ENCODE measurements at places on chromosomes 5 and 9.

GRCh38 chr5:16578474-16578883 is 38.3 kb downstream of the RETREG1 start:
- peak; percentile 81 for DNase-seq

- DNase-seq, result no peak
These were observed 23.7 kb upstream of the CTNNAL1 start for GRCh38 chr9:109036744-109037680.

GRCh38 chr9:77533671-77534070 is 114.5 kb downstream of the GNA14 start:
- no peak for DNase-seq

GRCh38 chr9:128242828-128243214 is 33.0 kb downstream of the GOLGA2 start:
- DNase-seq, result no peak

GRCh38 chr5:55900068-55900467 is 48.9 kb downstream of the IL31RA start:
- no peak for DNase-seq

- no peak for DNase-seq
These were observed 62.1 kb upstream of the SPDL1 start for GRCh38 chr5:169521366-169521983.

- no peak for DNase-seq
These were observed 578 bp upstream of the TNFAIP8 start for GRCh38 chr5:119355244-119355638.

- no peak for DNase-seq
These were observed 82.0 kb upstream of the TTC23L start for GRCh38 chr5:34756781-34757624.

- DNase-seq, result no peak
These were observed 828 bp downstream of the ZSWIM6 start for GRCh38 chr5:61332851-61333320.

DNA sequence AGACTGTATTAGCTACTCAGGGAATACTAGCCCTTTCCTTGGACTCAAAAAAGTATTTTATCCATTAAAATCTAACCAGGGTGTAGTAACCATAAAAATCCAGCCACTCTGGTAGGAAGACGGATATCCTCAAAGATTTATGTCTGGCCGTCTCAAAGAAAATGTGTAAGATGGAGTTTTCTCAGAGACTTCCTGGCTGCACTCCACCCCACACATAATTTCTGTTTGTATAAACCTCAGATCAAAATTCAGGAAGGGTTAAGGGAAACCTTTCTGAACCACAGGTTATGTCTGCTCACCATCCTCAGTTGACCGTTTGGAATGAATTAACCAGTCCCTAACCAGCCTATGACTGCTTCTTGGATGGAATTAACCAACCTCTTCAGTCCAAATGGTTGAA is 13.8 kb upstream of the SMIM23 start:
- no peak for DNase-seq

DNA sequence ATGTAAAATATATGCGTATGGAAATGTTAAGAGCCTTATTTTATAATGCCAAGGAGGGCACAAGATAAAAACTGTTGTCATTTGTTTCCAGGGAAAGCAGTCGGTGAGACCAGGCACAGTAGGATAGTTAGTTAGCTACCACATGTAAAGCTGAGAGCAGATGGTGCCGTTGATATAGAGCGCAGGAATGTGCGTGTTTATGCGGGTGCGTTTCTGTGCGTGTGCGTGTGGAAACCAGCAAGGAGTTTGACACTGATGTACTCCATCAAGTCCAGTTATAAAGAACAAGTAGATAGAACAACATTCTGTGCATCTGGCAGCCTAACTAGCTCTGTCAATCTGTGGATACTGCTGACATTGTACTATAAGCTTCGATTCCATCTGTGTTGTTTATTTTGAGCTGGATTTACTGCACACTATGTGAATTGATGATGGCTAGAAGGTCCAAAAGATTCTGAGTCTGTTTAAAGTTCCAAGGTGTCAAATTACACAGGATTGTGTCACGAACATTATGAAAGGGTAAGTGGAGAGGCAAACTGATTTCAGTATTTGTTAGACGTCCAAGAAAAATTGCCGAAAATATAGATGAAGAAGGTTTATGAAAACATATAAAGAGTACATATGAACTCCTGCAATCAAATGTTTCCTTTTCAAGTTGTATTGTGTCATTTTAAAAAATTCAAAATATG is 494.9 kb upstream of the MEF2C start:
- no peak for DNase-seq

DNA sequence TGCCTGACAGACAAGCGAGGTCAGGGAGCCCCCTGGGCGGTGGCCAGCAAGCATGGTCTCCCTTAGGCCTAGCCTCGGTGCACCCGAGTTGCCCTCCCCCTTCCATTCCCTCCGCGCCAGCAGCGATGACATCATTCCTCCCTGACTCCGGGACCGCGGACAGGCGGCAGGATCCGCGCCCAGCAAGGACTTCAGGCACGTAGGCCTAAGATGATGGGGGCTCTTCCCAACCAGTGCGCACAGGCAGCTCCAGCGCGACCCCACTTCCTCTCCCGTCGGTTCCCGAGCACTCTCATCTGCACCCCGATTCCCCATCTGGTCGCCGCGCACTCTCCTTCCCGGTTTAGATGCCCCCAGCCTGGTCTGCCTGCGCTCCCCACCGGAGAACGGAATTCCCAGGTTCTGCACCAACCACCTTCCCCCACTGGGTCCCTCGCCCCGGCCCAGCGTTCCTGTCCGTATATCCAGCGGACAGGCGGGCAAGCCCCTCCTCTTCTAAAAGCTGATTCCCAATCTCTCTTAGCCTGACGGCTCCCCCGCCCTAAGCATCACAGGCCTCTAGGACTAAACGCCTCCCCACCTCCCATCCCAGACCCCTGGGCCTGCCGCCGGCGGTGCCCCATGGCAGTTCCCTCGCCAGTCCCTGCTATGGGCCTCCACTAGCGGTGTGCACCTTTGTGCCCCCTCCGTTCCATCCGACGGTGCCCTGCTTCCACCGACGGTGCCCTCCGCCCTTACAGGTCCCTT is 931 bp downstream of the FAM219A start:
- DNase-seq, result no peak

DNA sequence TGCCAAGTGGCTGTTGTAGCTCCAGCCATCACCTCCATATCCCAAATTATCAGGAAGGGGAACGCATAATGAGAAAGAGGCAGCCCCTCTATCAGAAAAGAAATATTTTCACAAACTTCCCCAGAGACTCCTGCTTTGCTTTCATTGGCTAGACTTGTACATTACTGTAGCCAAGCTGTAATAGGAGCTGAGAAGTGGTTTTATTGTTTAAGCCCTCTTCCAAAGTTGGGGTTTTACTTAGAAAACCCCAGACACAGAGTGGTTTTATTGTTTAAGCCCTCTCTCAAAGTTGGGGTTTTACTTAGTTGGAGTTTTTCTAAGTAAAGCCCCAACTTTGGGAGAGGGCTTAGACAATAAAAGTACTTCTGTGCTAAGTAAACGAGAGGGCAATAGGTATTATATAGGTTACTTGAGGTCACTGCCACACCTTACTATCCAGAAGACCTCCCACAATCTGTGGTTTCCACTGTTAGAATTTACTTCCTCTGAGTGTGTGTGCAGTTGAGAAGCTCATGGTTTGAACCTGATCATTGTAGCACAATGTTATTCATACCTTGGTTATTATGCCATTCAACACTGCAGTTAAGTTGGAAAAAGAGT is 215.7 kb upstream of the OTULINL start:
- no peak for DNase-seq

GRCh38 chr9:98108531-98109031 is 10.4 kb downstream of the TRIM14 start:
- DNase-seq, result no peak

DNA sequence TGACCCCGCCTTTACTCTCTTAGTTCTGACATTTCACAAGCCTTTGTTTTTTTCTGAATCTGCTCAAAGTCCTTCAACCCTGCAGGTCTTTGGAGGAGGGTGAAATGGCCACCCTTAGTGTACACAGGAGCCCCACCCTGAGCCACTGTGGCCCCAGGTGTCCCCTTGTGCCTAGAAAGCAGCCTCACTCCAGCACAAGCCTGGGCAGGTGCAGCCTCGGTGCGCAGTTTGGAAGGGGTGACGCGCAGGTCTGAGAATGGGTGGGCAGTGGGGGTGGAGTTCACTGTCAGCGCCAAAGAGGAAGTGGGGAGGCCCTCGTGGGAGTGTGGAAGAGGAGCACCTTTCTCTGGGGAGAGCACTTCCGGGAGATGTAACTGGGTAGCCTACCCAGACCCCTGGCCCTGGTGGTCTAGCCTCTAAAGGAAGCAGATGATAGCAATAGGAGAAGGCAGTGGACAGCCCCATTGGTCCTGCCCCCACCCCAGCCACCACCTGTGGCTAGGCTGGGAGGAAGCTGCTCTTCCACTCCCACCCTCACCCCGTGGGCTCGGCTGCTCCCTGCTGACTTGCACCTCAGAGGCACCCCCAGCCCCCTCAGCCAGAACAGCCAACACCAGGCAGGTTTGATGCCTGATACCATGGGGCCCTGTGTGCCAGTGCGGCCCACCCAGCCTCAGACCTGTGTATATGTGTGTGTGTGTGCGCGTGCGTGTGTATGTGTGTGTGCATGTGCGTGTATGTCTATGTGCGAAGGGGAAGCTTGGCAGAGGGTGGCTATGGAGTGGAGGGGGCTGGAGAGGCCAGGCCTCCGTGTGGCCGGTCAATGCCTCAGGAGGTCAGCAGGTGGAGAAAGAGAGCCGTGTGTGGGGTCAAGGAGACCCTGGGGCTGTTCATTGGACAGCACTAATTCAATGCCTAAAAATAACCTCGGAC is 16.8 kb upstream of the DAB2IP start:
- DNase-seq, result peak; percentile 56

DNA sequence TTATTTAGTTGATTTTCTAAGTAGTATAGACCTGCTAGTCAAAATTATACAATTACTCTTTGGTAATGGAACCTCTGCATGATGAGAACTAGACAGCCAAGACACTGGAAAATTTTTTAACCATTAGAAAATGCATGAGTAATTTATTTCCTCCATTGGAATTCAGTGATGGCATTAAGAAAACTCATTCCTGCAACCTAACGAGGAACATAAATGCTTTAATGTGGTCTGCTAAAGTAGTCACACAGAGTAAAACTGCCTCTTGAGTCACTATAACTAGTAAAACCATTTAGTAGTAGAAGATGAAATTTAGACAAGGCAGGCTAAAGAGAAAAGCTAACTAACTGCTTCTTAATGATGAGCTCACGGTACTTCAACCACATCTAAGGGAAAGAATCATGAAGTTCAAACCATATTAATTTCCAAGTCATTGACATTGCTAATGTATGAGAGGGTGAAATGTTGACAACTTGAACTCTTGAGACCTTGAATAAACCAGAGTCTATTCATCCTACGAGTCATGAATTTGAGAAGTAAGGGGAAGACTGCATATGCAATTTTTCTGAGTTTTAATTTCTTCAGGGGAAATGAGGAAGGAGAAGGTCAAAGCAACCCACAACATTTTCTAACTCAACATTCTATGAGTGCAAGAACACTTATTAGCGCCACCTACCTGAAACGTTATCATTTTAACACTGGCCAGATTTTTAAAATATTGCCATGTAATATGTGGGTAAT is 74.4 kb downstream of the GLIS3 start:
- DNase-seq, result no peak

DNA sequence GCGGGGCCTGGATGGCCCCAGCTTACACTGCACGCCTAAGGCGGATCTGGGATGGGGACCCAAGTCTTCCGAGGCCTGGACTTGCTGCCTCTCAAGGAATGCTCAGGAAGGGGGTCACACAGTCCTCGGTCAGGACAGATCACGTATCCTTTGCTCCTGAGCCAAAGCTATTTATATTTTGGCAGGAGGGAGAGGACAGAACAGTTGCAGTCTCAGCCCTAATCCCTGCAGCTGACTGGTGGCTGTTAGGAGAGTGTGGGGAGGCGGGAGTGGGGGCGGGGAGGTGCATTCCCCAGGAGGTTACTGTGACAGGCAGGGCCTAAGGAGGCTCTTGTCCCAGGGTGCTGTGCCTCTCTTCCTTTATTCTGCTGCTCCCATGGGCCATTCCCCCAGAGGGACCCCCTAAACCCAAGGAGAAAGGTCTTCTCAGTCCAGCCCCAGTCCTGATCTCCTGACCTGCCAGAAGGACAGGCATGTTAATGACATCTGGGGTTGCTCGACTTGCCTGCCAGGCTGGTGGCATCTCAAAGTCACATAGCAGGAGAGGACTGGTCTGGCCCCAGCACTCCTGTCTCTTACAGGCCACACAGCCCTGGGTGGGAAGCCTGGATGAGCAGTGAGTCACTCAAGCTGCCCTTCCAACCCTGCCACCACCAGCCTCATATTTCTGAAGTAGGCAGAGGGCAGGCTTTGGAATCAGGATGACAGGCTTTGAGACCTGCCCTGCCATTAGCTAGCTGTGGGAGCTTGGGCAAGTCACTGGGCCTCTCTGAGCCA is 51.9 kb downstream of the COL27A1 start:
- DNase-seq, result no peak

- no peak for DNase-seq
These were observed 120.2 kb downstream of the ICE1 start for GRCh38 chr5:5542654-5543053.

GRCh38 chr9:124859803-124860581 is 1.8 kb downstream of the RPL35 start:
- DNase-seq, result no peak

GRCh38 chr5:79170661-79171060 is 59.1 kb downstream of the BHMT start:
- no peak for DNase-seq

GRCh38 chr5:5182508-5183188 is 42.5 kb downstream of the ADAMTS16 start:
- DNase-seq, result no peak

DNA sequence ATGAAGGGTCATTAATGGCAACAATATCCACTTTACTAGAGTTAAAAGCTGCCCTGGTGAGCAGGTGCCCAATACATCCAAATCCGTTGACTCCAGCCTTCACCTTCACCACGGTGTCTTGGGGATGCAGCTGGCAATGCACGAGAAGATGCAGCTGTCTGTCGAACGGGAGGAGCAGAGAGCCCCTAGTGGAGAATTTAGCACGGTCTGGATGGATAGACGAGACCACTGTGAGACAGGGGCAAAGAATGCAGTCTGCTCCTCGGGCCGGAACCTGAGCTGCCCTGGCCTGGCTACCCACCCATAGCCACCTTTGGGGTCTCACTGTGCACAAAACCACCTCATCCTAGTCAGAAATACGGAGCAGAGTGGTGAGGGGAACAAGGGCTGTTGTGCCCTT is 35.1 kb downstream of the ADRA1B start:
- DNase-seq, result no peak

All from SHP77 treated with DMSO at 0.1 percent for 48 hours (cell line).